Fibroblast of villous mesenchyme (primary cell): ENCODE measurements at places on chromosomes 11 and 22. TPM values are rescaled to one million over a fixed set of nuclear protein-coding genes. Genes with fewer than 3 reads are reported as not detected.

GRCh38 chr11:121487191-121487590 lies 34.4 kb upstream of the SORL1-AS1 start:
- no peak for DNase-seq

GRCh38 chr11:5234381-5234834 lies at the start of gene HBD:
Gene HBD (minus strand): TSS chr11:5234483. CDS start chr11:5234433, 50 bp downstream.
- DNase-seq = peak; percentile 61

GRCh38 chr11:21893565-21893867 lies 299.4 kb upstream of the ANO5 start:
- no peak for DNase-seq

Gene OR2D2
- total RNA-seq = 0.64 and 0.86 TPM in 2 replicates

DNA sequence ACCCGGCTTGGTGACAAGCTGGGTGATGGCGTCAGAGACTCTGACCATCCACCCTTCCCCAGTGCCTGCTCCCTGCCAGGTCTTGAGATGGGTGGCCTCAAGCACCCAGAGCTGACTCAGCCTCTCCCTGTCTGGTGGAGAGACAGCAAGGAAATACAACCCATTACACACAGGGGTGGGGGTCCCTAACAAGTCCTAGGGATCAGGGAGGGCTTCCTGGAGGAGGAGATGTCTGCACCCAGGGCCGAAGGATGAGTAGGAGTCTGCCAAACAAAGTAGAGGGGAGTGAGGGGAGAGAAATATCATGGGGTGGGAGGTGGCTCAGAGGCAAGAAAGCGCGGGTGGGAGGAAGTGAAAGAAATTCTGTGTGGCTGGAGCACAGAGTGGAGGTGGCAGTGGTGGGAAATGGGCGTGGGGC lies 6.8 kb downstream of the MAFF start:
- DNase-seq = no peak

- DNase-seq = no peak
These were observed 73.0 kb upstream of the PHOX2A start for GRCh38 chr11:72316984-72317383.

DNA sequence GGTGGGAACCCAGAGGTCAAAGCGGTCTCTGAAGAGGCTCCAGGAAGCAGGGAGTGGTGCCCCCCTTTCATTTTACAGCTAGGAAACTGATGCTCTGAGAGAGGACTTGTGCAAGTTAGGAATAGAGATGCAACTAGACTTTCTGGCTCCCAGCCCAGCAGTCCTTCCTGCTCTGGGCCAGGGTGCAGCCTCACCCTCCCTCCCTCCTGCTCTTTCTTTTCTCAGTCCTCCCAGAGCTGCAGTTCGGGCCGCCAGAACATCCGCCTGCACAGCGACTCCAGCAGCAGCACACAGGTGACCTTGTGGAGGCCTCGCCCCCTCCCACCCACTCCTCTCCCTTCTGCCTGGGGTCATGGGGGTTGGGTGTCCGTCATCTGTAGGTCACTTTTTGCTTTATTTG lies 51.5 kb downstream of the LHFPL7 start:
- DNase-seq = peak; percentile 76

DNA sequence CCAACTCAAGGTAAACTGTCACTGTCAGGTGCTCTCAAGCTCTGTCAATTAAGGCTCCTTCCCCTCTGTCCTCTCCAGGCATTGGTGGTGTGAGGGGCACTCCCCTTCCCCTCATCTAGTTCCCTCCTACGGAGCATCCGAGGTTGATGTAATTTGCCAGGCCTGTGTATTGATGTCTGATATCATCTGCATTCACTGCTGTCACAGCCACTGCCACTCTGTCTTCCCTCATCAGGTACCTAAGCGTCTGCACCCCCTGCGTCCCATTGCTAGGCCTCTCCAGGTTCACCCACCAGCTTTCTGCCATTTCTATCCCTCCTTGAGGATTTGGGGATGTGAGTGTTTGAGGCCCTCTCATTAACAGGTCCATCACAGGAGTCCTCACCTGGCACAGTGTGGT lies 50.0 kb upstream of the SYT13 start:
- no peak for DNase-seq

Gene ISX
- total RNA-seq = not detected in 2 replicates

GRCh38 chr11:12318791-12319438 lies 58.5 kb upstream of the PARVA start:
- peak; percentile 98 for DNase-seq

Gene TLCD5
- 7.4 and 10.8 TPM in 2 replicates for total RNA-seq

Gene PDHX
- total RNA-seq = 32.5 and 66.9 TPM in 2 replicates

GRCh38 chr11:133078591-133079404 lies 453.5 kb downstream of the OPCML start:
- peak; percentile 9 for DNase-seq

GRCh38 chr11:134685793-134686380 lies 273.8 kb upstream of the B3GAT1 start:
- DNase-seq = no peak

DNA sequence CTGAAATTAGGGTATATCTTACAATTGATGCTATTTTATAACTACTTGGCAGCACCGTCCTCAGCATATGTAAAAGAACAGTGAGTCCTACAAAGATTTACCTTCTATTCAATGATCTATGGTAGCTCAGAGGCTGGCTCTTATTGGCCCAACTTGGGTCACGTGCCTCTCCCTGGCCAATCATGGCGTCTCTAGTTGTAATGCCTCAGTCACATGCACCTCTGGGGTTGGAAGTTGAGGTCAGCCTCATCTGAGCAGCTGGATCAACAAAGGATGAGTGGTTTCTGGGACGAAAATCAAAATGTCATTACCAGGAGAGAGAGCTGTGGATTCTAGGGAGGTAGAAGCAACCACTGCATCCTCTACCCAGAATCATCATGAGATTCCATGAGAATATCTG lies 22.9 kb upstream of the ASPHD2 start:
- DNase-seq = no peak

- no peak for DNase-seq
These were observed 46.9 kb downstream of the DDX6 start for GRCh38 chr11:118744046-118744445.

Gene NPTXR
- total RNA-seq = 0.64 and 0.86 TPM in 2 replicates

- no peak for DNase-seq
These were observed 16.8 kb upstream of the PRG2 start for GRCh38 chr11:57407010-57407920.

Gene RPL3
- 1,795 and 1,805 TPM in 2 replicates for total RNA-seq

DNA sequence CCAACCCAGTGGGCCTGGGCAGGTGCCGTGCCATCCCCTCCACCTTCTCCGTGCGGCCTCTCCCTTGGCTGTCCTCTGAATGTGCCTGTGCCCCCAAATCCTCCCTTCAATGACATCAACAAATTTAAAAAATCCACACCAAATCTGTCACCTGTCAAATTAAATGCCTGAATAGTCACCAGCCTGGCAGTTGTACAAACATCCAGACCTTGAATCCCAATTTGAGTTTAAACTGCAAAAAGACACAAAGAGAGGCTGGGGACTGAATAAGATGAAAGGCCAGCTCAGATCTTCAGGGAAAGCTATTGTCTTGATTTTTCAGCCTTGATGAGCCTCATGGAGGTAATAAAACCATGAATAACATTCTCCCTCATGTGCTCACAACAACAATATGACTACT lies 194.7 kb downstream of the KIRREL3 start:
- no peak for DNase-seq

DNA sequence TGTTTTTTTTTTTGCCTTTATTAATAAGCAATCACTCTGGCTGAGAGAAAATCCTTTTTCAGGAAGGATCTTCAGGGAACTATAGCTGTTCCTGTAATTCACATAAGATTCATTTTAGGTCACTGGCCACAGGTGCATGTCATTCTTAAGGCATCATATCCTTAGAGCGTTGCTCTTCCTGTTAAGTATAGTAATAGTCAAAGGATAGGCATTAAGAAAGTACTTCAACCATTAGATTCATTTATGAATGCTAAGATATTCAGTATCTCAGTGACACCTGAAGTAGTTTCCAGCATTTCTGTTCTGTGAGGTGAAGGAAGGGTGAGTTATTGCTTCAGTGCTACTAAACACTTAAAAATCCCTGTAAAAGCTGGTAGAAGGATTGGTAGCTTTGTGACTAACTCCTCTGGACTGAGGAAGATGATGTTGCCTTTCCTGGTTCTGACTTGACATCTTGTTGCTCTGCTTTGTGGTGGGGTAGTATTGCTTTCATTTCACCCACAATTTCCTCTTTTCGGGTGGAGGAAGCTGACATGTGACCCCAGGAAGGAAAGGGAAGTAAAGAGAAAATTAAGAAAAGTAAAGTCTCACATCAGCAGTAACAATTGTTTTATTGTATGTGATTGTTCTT lies 34.7 kb downstream of the RNF169 start:
- DNase-seq = peak; percentile 48

Gene INS
- total RNA-seq = not detected in 2 replicates

DNA sequence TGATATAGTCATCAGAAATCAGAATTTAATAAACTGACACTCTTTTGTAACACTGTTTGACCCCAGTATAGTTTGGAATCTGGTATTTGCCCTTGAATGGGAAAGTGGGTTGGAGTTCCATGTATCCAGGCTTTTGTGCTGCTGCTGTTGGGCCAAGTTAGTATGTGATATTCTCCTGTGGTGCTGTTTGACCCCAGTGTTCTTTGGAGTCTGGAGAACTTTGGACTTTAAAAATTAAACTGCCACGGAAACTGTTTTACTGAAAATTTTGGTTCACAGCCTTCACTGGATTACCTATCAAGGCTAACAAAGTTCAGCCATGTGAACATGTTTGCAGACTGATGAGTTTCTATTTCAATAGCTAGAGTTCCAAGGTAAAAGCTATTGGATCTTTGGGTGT lies 740 bp downstream of the GLYATL1 start:
- no peak for DNase-seq

DNA sequence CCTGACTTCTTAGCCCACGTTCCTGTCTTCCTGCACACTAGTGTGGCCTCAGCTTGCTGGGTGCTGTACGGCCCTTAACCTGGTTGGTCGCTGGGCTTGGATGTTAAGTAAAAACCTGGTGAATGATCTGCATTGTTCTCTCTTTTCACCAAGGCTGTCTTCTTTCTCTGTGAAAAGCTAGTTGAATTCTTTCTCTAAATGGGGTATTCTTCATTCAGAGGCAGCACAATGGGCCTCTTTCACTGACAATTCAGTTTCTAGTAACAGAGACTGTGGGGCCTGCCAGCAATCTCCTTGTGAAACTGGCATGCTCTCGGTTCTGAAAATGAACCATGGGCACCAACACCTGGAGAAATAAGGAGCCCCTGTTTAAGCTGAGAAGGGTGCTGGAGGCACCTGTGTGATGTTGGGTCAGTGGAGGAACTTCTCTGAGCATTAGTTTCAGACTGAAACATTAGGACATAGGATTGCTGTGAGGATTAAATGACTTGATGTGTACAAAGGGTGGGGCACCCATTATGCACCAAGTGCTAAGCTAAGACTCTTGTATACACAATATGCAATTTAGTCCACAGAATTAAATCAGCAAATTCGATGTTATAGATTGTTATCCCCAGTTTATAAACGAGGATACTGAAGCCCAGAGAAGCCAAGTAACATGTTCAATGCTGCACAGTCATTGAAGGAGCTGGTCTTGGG lies 33.1 kb upstream of the ELF5 start:
- no peak for DNase-seq

DNA sequence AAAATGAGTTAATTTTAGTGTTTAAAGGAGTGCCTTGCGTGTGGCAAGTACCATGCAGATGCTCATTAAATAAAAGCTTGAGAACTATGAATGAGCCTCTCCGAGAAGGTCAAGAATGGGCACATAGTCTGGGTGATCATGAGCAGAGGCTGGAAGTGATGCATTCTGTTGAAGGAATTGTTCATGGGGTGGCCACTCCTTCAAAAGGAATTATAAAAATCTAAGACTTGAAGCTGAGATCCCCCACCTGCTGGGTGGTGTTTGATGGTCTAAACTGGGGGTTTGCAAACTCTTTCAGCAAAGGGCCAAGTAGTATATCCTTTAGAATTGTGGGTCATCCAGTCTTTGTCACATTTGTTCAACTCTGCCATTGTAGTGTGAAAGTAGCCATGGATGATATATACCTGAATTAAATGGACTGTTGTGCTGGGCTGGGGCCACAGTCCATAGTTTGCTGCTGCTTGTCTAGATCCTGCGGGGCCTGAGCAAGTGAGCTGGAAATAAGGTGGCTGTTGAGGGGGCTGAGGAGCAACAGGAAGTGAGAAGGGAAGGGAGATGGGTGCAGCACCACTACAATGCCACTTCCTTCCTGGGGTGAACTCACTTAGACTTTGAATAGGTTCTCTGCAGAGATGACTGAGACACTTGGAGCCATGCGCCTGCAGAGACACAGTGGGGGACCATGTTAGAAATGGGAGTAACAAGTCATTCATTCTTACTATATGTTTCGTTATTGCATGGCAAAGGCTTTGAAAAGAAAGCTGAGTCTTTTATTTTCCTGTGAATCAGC lies 179.0 kb downstream of the SNX19 start:
- no peak for DNase-seq

GRCh38 chr22:45268167-45268957 lies 16.4 kb upstream of the UPK3A start:
- DNase-seq = peak; percentile 42

- DNase-seq = no peak
These were observed 64.1 kb downstream of the ATM start for GRCh38 chr11:108286956-108287355.

- DNase-seq = peak; percentile 84
These were observed 21.8 kb upstream of the RRM1 start for GRCh38 chr11:4072668-4073285.

- peak; percentile 90 for DNase-seq
These were observed 29.8 kb downstream of the MTMR3 start for GRCh38 chr22:29912605-29913398.

- no peak for DNase-seq
These were observed 166.0 kb upstream of the RASSF10 start for GRCh38 chr11:12842933-12843636.

- DNase-seq = peak; percentile 84
These were observed 3.0 kb upstream of the PACSIN3 start for GRCh38 chr11:47189100-47189834.

DNA sequence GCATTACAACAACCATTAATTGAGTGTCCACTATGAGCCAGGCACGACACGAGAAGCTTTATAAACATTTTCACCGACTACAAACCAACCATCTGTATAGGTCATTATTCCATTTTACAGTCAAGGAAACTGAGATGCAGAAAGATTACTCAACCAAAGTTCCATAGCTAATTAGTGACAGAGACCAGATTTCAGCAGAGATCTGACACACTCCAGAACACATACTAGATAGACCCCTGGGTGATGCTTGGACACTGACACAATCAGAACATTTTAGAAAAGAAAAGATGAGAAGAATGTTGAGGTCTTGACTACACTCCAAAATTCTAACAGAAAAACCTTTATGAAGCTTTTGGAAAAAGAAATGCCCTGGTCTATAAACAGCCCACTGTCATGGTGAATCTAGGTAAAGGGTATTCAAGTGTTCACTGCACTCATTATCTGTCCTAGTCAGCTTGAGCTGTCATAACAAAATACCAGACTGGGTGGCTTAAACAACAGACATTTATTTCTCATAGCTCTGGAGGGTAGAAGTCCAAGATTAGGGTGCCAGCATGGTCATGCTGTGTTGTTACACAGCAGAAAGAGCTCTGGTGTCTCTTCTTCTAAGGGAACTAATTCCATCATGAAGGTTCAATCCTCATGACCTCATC lies 89.0 kb downstream of the RELT start:
- DNase-seq = peak; percentile 26

DNA sequence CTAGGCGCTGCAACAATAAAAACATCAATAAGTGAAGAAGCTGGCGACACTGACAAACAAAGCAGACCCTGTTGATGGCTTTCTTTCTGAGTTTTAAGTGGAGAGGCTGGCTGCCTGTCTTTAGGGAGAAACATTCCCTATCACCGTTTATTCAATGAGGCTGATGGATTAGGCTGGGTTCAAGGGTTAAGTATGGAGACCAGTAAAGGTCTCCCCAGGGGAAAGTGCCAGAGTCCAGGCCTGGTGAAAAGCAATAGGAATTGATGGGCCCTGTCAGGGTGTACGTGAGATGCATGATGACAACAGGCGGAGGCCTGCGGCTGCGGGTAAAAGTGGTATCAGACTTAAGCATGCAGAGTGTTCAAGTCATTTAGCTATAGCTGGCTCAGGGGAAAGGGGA lies 102.6 kb downstream of the ALX4 start:
- DNase-seq = no peak
